ENCODE measurements at places on chromosomes 6 and 20. TPM values are rescaled to one million over a fixed set of nuclear protein-coding genes. Genes with fewer than 3 reads are reported as not detected.

ALDH8A1 gene
- total RNA-seq: 0.47 TPM

GFOD1 gene
- 29.5 TPM for total RNA-seq

SNX21 gene
- not detected for total RNA-seq

MICA gene
- not detected for total RNA-seq

CCN6 gene
- not detected for total RNA-seq

SIRPG gene
- total RNA-seq: not detected

RAE1 gene
- total RNA-seq: 19.0 TPM

PTPRA gene
- 58.4 TPM for total RNA-seq

TCF21 gene
- total RNA-seq: not detected

CDC25B gene
- total RNA-seq: 15.3 TPM

SDHAF4 gene
- 36.5 TPM for total RNA-seq

SLC17A9 gene
- 15.9 TPM for total RNA-seq

CTAGE9 gene
- not detected for total RNA-seq

TSBP1 gene
- total RNA-seq: not detected

LHFPL5 gene
- not detected for total RNA-seq

POLR1C gene
- total RNA-seq: 50.0 TPM

RIPPLY2 gene
- total RNA-seq: not detected

OR2J3 gene
- not detected for total RNA-seq

CHRNA4 gene
- total RNA-seq: not detected

OOEP gene
- not detected for total RNA-seq

NR2E1 gene
- not detected for total RNA-seq

CUL9 gene
- total RNA-seq: 34.9 TPM

LTB gene
- 241 TPM for total RNA-seq

DAAM2 gene
- total RNA-seq: not detected

SLC16A10 gene
- 1.6 TPM for total RNA-seq

OR2H2 gene
- not detected for total RNA-seq

EYA2 gene
- total RNA-seq: not detected

GGTLC1 gene
- total RNA-seq: not detected

PTCRA gene
- total RNA-seq: not detected

CCN5 gene
- total RNA-seq: not detected

SLC17A1 gene
- total RNA-seq: not detected

GPR63 gene
- total RNA-seq: not detected

ZHX3 gene
- 4.9 TPM for total RNA-seq

TRAPPC3L gene
- not detected for total RNA-seq

BACH2 gene
- total RNA-seq: 3.2 TPM

SLC4A11 gene
- total RNA-seq: 0.60 TPM

GLP1R gene
- not detected for total RNA-seq

FOXQ1 gene
- not detected for total RNA-seq

NNAT gene
- total RNA-seq: not detected

KHDC1L gene
- 5.8 TPM for total RNA-seq

CRISP3 gene
- not detected for total RNA-seq

RPS6KA2 gene
- total RNA-seq: 7.2 TPM

ADGRG6 gene
- not detected for total RNA-seq

SAPCD1 gene
- 1.8 TPM for total RNA-seq

SIRPB1 gene
- total RNA-seq: 0.18 TPM

PRICKLE4 gene
- total RNA-seq: 2.8 TPM

TGM3 gene
- total RNA-seq: not detected

LY6G6F gene
- not detected for total RNA-seq

HRH3 gene
- not detected for total RNA-seq

STX11 gene
- total RNA-seq: not detected

NKX2-4 gene
- not detected for total RNA-seq

CST4 gene
- total RNA-seq: not detected

ADAT2 gene
- total RNA-seq: 21.3 TPM

All from Karpas-422 (cell line).